ENCODE measurements at places on chromosomes 2 and 18.

DNA sequence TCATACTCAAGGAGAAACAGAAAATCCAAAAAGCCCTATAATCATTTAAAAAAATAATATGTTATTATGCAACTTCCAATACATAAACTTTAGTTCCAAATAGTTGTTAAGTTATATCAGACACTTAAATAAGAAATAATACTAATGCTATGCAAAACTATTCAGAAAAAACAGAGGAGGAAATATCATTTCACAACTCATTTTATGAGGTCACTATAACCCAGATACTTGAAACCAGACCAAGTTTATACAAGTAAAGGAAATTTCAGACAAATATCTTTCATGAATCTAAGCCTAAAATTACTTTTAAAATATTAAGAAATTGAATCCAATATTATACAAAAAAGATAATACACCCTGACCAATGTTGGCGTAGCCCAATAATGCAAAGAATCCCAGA, 260.8 kb downstream of the CD226 start:
- DNase-seq, result no peak

- DNase-seq, result no peak
These were observed 50.7 kb downstream of the FMNL2 start for GRCh38 chr2:152385650-152386049.

GRCh38 chr2:159728629-159729028, 16.3 kb downstream of the MARCHF7 start:
- DNase-seq, result no peak

DNA sequence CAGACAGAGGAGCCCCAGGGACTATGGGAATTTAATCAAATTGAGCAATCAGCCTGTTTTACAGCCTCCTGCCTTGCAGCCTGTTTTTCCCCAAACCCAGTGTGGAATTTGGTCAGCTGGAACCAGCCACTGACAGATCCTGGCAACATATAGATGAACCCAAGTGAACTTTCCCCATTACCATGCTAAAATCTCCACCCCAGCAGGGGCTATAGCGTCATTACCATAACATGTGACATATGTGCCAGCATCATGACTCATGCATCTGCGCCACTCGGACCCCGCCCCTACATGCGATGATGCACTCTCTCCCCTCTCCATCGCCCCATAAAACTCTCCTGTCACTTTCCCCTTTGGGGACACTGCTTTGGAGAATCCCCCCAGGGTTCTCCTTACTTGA, 17.3 kb upstream of the FEZ2 start:
- peak; percentile 68 for DNase-seq

All from Daoy (cell line).